Kidney (tissue), 22 donors: ENCODE measurements at places on chromosomes 7 and 10. TPM values are rescaled to one million over a fixed set of nuclear protein-coding genes. Genes with fewer than 3 reads are reported as not detected.

- no peak overlapping the region for H3K27ac ChIP-seq
- no peak overlapping the region for H3K4me3 ChIP-seq
- H3K36me3 ChIP-seq = no peaks in the 10 kb centered on the region
- H3K27me3 ChIP-seq = no peaks in the 10 kb centered on the region
- no peaks in the 10 kb centered on the region for H3K4me1 ChIP-seq
- DNase-seq = peak; percentile 50
Observed at GRCh38 chr7:34928052-34928451, 109.2 kb downstream of the DPY19L1 start.

DNA sequence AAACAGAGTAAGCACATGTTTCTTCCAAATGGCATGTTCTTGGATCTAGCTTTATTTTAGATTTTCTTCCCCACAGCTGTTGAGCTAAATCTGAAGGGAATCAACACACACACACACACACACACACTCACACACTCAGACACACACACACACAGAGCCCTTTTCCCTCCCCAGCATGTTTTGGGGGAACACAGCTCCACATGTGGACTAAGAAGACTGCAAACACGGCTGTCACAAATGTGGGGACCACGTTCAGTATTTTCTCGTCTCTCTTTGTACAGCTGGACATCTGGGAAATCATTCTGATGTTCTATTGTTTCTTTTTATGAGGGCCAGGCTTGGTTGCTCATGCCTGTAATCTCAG is 116.3 kb downstream of the ABLIM1 start:
- no peak overlapping the region for H3K4me3 ChIP-seq
- H3K27ac ChIP-seq = no peak overlapping the region
- H3K4me1 ChIP-seq = no peaks in the 10 kb centered on the region

DNA sequence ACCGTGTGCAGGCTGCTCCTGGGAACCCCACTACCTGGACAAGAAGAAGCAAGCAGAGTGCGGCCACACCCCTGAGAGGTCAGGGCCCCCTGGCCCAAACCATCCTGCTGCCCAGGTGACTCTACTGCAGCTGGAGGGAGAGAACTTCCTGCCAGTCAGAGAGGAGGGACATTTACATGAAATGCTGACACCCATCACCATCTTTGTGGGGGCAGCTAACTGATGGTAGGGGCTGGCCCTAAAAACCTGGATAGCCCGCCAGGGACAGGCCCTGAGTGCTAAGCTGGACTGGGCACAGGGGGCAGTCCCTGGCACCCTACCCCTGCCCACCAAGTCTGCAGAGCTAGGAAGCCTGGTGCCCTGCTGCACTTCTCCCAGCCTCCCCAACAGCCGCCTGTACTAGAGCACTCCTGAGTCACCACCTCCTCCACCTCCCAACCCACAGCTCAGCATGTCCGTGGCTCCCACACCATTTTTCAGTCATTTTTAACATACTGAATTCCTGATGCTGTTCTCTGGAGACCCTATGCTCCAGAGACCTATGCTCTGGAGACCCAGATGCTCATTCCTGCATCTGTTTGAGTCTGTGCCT is 27.5 kb downstream of the DPCD start:
- no peaks in the 10 kb centered on the region for H3K4me1 ChIP-seq
- H3K4me3 ChIP-seq = no peak overlapping the region
- no peak for DNase-seq

DNA sequence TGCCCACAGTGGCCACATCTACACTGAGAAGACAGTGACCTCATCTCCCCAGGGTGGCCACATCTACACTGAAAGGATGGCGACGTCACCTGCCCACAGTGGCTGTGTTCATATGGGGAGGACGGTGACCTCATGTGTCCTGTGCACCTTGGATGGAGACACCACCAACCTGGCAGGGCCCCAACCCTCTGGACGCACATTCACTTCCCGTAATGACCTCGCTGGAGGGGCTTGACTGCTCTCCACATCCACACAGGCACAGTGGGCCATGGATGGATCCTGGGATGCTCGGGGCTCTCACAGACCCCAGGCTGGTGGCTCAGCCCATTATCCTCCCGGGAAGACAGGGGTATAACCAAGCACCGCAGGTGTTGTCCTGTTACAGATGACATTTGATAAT is 69.7 kb upstream of the BTBD16 start:
- DNase-seq = no peak
- peaks cover 3% of the 10 kb centered on the region for H3K36me3 ChIP-seq
- H3K27ac ChIP-seq = no peak overlapping the region

GRCh38 chr10:73586583-73586984 is 4.6 kb downstream of the USP54 start:
- H3K4me3 ChIP-seq = no peak overlapping the region
- H3K27me3 ChIP-seq = no peaks in the 10 kb centered on the region
- peaks cover 6% of the 10 kb centered on the region for H3K4me1 ChIP-seq
- no peak overlapping the region for H3K27ac ChIP-seq
- H3K36me3 ChIP-seq = no peaks in the 10 kb centered on the region
- no peak for DNase-seq

DNA sequence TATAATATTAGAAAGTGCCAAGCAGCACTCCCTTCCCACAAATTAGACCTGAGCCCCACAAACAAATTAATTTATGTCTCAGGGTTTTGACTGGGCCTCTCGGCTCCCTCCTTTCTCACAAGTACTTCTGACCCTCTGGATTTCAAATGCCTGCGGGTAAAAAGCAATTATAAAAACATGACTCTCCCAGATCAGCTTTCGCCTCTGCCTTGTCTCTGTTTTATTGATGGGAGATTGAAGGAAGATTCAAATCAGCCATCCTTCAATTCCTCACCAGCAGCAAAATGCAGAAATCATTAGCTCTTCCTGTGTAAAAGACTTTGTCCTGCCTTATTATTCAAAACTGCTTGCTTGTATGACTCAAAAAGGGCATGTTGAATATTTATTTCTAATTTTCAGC is 453.7 kb upstream of the MKI67 start:
- no peak overlapping the region for H3K27ac ChIP-seq
- H3K4me1 ChIP-seq = no peaks in the 10 kb centered on the region
- H3K27me3 ChIP-seq = no peaks in the 10 kb centered on the region
- H3K4me3 ChIP-seq = no peak overlapping the region

GRCh38 chr7:52009181-52009580 is 692.6 kb upstream of the COBL start:
- no peak overlapping the region for H3K4me3 ChIP-seq
- no peaks in the 10 kb centered on the region for H3K4me1 ChIP-seq
- no peak overlapping the region for H3K27ac ChIP-seq

- no peak overlapping the region for H3K4me3 ChIP-seq
- H3K4me1 ChIP-seq = no peaks in the 10 kb centered on the region
- H3K36me3 ChIP-seq = no peaks in the 10 kb centered on the region
- no peak overlapping the region for H3K27ac ChIP-seq
- H3K27me3 ChIP-seq = no peaks in the 10 kb centered on the region
Observed at GRCh38 chr7:123712619-123713018, 36.2 kb downstream of the WASL start.

- H3K27me3 ChIP-seq = no peaks in the 10 kb centered on the region
- no peak overlapping the region for H3K27ac ChIP-seq
Observed at GRCh38 chr10:110636572-110636931, 7.6 kb upstream of the RBM20 start.

GRCh38 chr10:48215486-48216203 is 58.9 kb downstream of the FRMPD2 start:
- H3K4me3 ChIP-seq = no peak overlapping the region
- no peaks in the 10 kb centered on the region for H3K36me3 ChIP-seq
- no peak overlapping the region for H3K27ac ChIP-seq
- no peaks in the 10 kb centered on the region for H3K4me1 ChIP-seq
- DNase-seq = peak; percentile 39
- H3K27me3 ChIP-seq = no peaks in the 10 kb centered on the region

DNA sequence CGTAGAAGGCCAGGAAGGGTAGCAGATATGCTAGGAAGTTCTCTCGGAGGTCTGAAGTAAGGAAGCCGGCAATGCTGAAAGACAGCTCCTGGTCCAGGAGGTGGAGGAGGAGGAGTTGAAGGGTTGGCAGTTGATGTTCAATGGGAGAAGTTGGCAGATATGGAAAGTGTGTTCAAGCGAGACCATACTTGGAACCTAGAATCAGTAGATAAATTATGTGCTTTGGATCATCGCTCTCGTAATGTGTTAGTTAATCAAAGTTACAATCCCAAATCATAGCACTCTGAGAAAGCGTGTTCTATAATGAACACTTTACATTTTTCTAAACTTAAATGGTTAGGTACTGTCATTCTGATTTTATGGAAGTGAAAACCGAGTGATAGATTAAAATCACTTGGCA is 152.9 kb downstream of the CELF2 start:
- no peaks in the 10 kb centered on the region for H3K36me3 ChIP-seq
- H3K4me3 ChIP-seq = no peak overlapping the region
- peaks cover 3% of the 10 kb centered on the region for H3K27me3 ChIP-seq
- no peak for DNase-seq
- H3K27ac ChIP-seq = no peak overlapping the region

Gene SLC29A4
- 6.8 TPM for polyA plus RNA-seq

Gene ABCA13
- polyA plus RNA-seq = 0.62 TPM

Gene COL1A2
- polyA plus RNA-seq = 51.4 TPM

Gene HMX3
- not detected for polyA plus RNA-seq

Gene SLC26A5
- not detected for polyA plus RNA-seq

Gene WEE2
- polyA plus RNA-seq = 0.13 TPM

Gene NANOS1
- 4.5 TPM for polyA plus RNA-seq

Gene KLF14
- 0.13 TPM for polyA plus RNA-seq

Gene EBLN1
- polyA plus RNA-seq = not detected

Gene GPR15LG
- not detected for polyA plus RNA-seq

Gene RARRES2
- 475 TPM for polyA plus RNA-seq

Gene AKR1C3
- polyA plus RNA-seq = 187 TPM

Gene MMD2
- not detected for polyA plus RNA-seq
